ENCODE measurements at places on chromosomes 4 and X. TPM values are rescaled to one million over a fixed set of nuclear protein-coding genes. Genes with fewer than 3 reads are reported as not detected.

- H3K27me3 ChIP-seq, result no peaks in the 10 kb centered on the region
- H3K4me1 ChIP-seq, result peaks cover 16% of the 10 kb centered on the region
- H3K27ac ChIP-seq, result no peak overlapping the region
- DNase-seq, result no peak
Observed at GRCh38 chr4:32778025-32778424, 2057.9 kb downstream of the PCDH7 start.

GRCh38 chr4:89619206-89619962 lies 217.6 kb downstream of the SNCA start:
- no peak overlapping the region for H3K27ac ChIP-seq
- DNase-seq, result no peak
- H3K27me3 ChIP-seq, result peaks cover 36% of the 10 kb centered on the region
- H3K4me1 ChIP-seq, result no peaks in the 10 kb centered on the region
- H3K36me3 ChIP-seq, result no peaks in the 10 kb centered on the region

DNA sequence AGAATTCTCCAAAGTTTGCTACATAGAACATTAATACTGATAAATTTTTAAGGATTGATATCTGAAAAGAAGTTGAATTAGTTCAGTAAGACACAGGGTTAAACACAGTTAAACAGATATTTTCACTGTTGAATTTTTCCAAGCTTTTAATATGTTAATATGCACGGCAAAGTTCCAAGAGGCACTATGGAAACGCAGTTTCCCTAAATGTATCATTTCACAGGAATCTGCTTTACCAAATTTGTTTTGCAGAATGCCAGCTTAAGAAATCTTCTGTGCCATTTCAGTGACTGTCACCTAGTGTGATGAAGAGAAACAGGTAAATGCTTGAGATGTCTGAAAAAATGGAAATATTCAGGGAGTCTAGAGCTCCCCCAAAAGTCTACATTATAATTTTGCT lies 395.9 kb upstream of the GRIA3 start:
- H3K27ac ChIP-seq, result no peak overlapping the region
- DNase-seq, result no peak
- no peak overlapping the region for H3K4me3 ChIP-seq
- no peaks in the 10 kb centered on the region for H3K4me1 ChIP-seq
- H3K36me3 ChIP-seq, result no peaks in the 10 kb centered on the region

DNA sequence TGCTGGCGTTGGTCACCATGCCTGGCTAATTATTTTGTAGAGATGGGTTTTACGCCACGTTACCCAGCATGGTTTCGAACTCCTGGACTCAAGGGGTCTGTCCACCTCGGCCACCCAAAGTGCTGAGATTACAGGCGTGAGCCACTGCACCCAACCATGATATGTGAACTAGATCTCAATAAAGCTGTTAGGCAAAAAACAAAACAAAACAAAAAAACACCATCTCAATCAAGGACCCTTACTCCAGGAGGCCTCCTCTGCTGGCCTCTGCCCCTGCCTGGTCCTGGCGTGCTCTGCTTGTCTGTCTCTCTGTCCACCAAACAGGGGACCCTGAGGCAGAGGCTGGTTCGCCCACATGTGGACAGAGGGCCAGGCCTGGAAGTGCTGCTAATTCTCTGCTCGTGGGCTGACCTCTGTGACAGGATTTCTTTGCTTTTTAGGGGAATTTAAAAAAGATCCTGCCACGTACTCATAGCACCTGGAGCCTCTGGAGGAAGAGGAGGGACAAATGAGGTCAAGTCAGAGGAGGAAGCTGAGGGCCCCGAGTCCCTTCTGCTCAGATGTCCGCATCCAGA lies 32.7 kb upstream of the WFS1 start:
- peaks cover 7% of the 10 kb centered on the region for H3K27me3 ChIP-seq
- no peak overlapping the region for H3K4me3 ChIP-seq
- peak; percentile 23 for DNase-seq
- H3K36me3 ChIP-seq, result no peaks in the 10 kb centered on the region
- H3K4me1 ChIP-seq, result no peaks in the 10 kb centered on the region
- H3K27ac ChIP-seq, result no peak overlapping the region

Gene COL4A6
- 36.9 TPM for total RNA-seq

DNA sequence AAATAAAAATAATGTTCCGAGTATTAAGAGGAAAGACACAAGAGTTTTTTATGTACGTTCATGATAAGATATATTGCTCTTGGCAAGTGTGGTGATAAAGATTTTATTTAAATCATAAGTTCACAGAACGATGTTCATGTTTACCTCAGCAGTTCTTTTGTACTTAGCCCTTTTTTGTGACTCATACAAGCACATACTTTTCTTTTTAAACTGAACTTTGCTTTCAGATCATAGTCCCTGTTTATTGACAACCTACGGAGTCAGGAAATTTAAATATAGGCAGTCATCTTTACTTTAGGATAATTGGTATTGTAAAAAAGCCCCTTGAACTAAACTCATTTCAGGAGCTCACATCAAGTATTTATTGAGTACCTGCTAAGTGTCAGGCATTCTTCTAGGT lies 1.3 kb upstream of the CTSO start:
- H3K4me3 ChIP-seq, result no peak overlapping the region
- DNase-seq, result no peak
- H3K36me3 ChIP-seq, result no peaks in the 10 kb centered on the region
- H3K4me1 ChIP-seq, result peaks cover 4% of the 10 kb centered on the region

DNA sequence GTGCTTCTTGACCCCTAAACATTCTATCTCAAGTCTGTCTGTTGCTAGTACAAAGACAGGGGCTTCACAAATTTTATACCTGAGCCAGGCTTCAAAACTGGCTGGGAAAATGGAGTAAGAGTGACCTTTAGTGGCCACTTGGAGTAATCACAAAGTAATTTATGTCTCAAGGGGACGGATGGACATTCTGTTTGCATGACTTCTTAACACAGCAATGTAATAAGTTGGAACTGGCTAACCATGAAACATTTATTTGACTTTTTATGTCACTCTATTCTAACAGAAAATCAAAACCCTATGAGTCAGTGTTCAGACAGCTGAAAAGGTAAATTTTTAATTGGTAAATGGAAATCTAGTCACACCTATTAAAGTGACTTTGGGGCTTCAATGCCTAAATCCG lies 600.6 kb downstream of the ANKRD50 start:
- no peaks in the 10 kb centered on the region for H3K36me3 ChIP-seq
- H3K4me3 ChIP-seq, result no peak overlapping the region
- no peak for DNase-seq
- H3K27ac ChIP-seq, result peak overlapping the region; percentile 0

- no peak overlapping the region for H3K4me3 ChIP-seq
- no peak overlapping the region for H3K27ac ChIP-seq
- H3K4me1 ChIP-seq, result peaks cover 42% of the 10 kb centered on the region
Observed at GRCh38 chrX:12951595-12951975, 23.3 kb upstream of the TMSB4X start.

GRCh38 chrX:1341545-1342184 lies 5.1 kb downstream of the IL3RA start:
- H3K27ac ChIP-seq, result no peak overlapping the region
- H3K4me3 ChIP-seq, result no peak overlapping the region
- DNase-seq, result no peak
- no peaks in the 10 kb centered on the region for H3K27me3 ChIP-seq
- peaks cover 4% of the 10 kb centered on the region for H3K4me1 ChIP-seq

Gene ASB9
- total RNA-seq, result not detected

GRCh38 chrX:19065535-19065934 lies 56.7 kb downstream of the ADGRG2 start:
- no peak overlapping the region for H3K4me3 ChIP-seq
- no peaks in the 10 kb centered on the region for H3K27me3 ChIP-seq
- peaks cover 4% of the 10 kb centered on the region for H3K4me1 ChIP-seq
- no peaks in the 10 kb centered on the region for H3K36me3 ChIP-seq

Gene BMX
- total RNA-seq, result not detected

GRCh38 chr4:2806390-2807355 lies 13.8 kb downstream of the SH3BP2 start:
- peaks cover 12% of the 10 kb centered on the region for H3K36me3 ChIP-seq
- H3K4me1 ChIP-seq, result peaks cover 53% of the 10 kb centered on the region
- H3K27ac ChIP-seq, result peak overlapping the region; percentile 36
- no peak for DNase-seq

DNA sequence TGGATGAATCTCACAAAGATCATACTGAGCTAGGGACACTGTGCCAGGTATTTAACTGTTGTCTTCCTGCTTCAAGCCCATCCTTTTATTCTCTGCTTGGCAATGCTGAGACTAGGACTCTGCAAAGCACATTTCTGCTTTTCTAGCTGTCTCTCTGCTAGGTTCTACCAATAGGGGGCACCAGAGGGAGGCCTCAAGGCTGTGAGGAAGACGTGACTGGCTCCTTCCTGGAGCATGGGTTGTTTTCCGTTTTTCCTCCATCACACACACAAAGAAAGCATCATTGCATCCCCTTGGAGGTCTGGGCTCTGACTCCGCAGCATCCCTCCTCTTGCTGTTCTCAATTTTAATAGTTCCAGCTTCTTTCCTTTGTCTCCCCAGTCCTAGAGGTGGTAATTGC lies 10.9 kb upstream of the DCTD start:
- DNase-seq, result no peak
- H3K27ac ChIP-seq, result no peak overlapping the region
- H3K36me3 ChIP-seq, result no peaks in the 10 kb centered on the region
- H3K4me1 ChIP-seq, result peaks cover 8% of the 10 kb centered on the region
- H3K4me3 ChIP-seq, result no peak overlapping the region

- H3K4me3 ChIP-seq, result no peak overlapping the region
- DNase-seq, result no peak
- no peak overlapping the region for H3K27ac ChIP-seq
- no peaks in the 10 kb centered on the region for H3K27me3 ChIP-seq
- H3K4me1 ChIP-seq, result no peaks in the 10 kb centered on the region
- peaks cover 17% of the 10 kb centered on the region for H3K36me3 ChIP-seq
Observed at GRCh38 chr4:16171831-16172230, 54.4 kb downstream of the TAPT1 start.

Gene KLB
- total RNA-seq, result not detected

Gene ALG13
- 78.4 TPM for total RNA-seq

DNA sequence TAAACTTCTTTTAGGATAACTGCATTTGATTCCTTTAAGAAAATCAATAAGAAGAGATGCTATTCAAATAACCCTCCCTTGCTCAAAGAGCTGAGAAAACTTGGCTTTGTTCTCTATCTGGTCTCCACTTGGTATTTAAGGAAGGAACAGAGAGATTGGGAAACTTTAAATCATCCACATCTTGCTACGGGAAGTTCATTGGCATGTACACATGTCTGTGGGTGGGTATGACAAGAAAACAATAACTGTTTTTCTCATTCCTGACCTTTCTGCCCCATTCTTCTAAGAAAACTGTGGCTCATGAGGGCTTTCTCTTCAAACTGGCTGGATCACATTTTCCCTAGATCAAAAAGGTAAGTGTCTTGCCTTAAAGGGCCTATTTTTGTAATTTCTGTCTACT lies 6.0 kb downstream of the SEL1L3 start:
- no peaks in the 10 kb centered on the region for H3K27me3 ChIP-seq
- DNase-seq, result no peak
- H3K36me3 ChIP-seq, result peaks cover 4% of the 10 kb centered on the region
- no peak overlapping the region for H3K27ac ChIP-seq
- H3K4me1 ChIP-seq, result peaks cover 20% of the 10 kb centered on the region
- no peak overlapping the region for H3K4me3 ChIP-seq

GRCh38 chr4:147481577-147482109 lies 746 bp downstream of the EDNRA start:
- H3K4me3 ChIP-seq, result peak overlapping the region; percentile 87
- H3K27ac ChIP-seq, result peak overlapping the region; percentile 92
- DNase-seq, result no peak

DNA sequence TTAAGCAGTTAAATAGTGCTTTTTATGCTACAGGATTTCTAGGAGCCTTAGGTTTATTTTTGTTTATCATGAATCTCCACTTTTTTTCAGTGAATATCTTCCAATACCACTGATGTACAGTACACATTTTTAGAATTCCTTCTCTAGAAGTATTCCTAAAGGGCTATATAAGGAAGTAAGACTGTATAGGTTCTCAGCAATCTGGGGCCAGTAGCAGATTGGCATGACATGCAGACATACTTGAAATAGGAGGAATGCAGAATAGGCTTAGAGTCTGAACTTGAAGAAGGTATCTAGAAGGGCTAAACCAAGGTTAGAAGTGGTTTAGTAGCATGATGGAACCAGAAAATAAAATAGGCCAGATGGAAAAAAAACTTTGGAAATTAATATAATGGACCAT lies 29.8 kb downstream of the HEPH start:
- no peaks in the 10 kb centered on the region for H3K36me3 ChIP-seq
- H3K27ac ChIP-seq, result no peak overlapping the region
- H3K4me1 ChIP-seq, result no peaks in the 10 kb centered on the region
- no peak for DNase-seq
- no peaks in the 10 kb centered on the region for H3K27me3 ChIP-seq

- no peak for DNase-seq
- peaks cover 23% of the 10 kb centered on the region for H3K4me1 ChIP-seq
- H3K27ac ChIP-seq, result no peak overlapping the region
- no peak overlapping the region for H3K4me3 ChIP-seq
Observed at GRCh38 chr4:148006001-148006400, 274.1 kb downstream of the ARHGAP10 start.

DNA sequence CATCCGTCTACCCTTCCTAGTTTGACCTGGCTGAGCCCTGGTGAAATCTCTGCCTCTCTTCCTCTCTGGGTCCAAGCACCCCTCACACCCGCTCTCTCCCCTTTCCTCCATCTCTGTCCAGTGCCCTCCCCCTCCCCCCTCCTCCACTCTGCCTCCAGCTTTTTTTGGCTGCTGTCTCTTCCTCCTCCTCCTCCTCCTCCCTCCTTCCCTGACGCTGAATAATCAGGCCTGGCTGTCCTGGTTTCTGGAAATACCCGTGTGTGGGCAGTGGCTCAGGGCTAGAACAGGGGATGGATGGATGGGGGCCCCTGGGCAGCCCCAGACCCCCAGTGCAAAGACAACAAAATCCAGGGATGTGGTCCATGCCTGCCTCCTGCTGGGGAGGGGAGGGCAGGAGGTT lies 4.7 kb upstream of the SYP start:
- H3K4me1 ChIP-seq, result peaks cover 7% of the 10 kb centered on the region
- no peaks in the 10 kb centered on the region for H3K27me3 ChIP-seq
- H3K4me3 ChIP-seq, result no peak overlapping the region
- no peaks in the 10 kb centered on the region for H3K36me3 ChIP-seq
- H3K27ac ChIP-seq, result no peak overlapping the region
